B cell (primary cell): ENCODE measurements at places on chromosomes 5 and 9. TPM values are rescaled to one million over a fixed set of nuclear protein-coding genes. Genes with fewer than 3 reads are reported as not detected.

DNA sequence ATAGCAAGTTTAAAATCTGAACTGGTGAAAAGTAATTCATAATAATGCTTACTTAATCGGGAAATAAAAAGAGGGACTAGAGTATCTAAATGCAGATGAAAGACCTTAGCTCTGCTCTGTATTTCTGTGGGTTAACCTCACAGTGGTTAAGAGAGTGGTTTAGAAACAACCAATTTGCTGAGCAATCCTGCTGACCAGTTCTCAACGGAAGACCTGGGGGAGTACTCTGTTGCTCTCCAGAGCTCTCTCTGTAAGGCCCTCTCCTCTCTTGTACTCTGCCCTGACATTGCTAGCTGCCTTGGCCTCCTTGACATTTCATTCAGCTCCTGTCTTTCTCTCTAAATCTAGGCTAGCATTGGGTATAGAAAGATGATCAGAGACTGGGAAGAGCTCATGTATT lies 1186.6 kb upstream of the SEMA6A start:
- no peak overlapping the region for H3K4me3 ChIP-seq
- DNase-seq = no peak
- no peak overlapping the region for H3K27ac ChIP-seq
- H3K4me1 ChIP-seq = no peaks in the 10 kb centered on the region

DNA sequence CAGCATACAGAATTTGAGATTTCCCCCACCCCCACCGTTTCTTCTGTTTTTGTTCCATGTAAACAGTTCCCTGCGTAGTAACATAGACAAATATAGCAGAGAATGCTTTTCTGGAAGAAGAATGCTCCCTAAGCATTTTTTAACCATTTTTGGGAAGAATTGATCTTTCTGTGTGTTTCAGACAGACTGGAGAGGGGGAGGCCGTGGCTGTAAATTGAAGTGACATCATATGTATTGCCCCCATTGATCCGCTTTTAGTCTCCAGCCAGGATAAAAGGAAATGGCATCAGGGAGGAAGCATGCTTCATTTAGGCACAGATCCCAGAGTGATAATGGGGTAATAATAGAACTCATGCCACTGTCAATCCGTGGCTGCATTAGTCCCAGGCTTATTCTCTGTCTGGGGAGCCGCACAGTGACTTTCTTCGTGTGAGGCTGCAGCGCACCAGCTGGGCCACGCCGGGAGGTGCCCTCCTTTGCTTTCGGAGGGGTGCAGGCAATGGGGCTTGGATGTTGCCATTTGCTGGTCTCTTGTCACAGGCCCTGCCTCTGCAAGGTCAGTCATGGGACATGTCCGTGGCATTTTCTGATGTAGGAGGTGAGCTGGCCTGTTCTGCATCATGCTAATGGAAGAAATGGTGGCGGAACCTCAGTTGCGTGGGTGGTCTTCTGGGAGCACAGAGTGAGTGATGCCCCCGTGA lies 261.5 kb downstream of the FANCC start:
- H3K27ac ChIP-seq = no peak overlapping the region
- H3K4me3 ChIP-seq = no peak overlapping the region
- no peaks in the 10 kb centered on the region for H3K27me3 ChIP-seq
- DNase-seq = no peak
- no peaks in the 10 kb centered on the region for H3K4me1 ChIP-seq
- H3K36me3 ChIP-seq = no peaks in the 10 kb centered on the region

DNA sequence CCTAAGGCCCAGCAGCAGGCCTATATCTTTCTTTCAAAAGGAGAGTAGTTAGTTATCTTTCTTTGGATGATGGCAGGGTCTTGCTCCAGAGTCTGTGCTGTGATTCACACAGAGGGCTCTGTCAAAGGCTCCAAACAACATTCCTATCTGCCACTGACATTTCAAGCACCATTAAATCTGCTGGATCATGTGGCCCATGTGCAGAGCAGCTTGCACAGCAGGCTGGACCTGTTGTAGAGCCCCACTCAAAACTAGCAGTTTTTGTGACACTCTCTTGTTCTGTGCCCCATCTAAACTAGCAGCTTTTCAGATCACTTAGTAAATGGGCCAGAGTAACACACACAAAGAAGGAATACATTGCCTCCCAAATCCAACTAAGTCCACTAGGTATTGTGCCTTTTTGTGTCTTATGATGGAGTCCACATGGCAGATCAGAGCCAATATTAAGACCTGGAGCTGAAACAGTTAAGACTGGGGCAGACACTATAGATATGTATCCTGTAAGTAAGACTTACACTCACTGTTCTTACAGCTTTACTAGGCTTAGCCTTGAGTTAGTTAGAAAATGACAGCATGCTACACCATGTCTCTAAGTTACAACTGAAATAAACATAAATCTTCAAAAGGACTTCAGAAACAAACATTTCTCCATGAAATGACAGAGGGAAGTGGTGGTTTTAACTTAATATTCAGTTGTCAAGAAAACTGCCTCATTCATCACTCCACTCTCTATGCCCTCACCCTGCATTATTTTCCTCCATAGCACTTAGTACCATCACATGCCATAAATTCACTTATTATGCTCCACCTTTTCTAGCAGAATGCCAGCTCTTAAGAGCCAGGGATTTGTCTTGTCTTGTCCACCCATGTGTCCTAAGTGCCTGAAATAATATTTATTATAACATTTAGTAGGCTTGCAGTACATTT lies 400.9 kb downstream of the RAB3C start:
- H3K27me3 ChIP-seq = no peaks in the 10 kb centered on the region
- no peaks in the 10 kb centered on the region for H3K4me1 ChIP-seq
- DNase-seq = no peak
- H3K27ac ChIP-seq = no peak overlapping the region
- peaks cover 2% of the 10 kb centered on the region for H3K36me3 ChIP-seq

DNA sequence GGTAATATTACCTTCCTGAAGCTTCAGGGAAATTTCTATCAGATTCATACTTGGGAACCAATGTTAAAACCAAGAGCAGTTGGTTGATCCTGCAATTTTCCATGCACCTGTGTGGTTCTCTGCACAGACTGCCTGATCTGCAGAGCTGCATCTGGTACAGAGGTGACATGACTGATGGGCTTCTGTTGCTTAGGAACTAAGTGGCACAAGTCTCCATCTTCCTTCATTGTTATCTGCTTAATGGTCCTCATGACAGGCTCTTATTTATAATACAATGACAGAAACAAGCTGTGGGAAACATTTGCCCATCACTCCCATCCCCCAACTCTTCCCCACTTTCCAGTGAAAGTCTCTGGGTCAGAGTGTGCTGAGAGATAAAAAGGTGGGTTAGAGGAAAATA lies 799.1 kb downstream of the TAF11L14 start:
- no peaks in the 10 kb centered on the region for H3K27me3 ChIP-seq
- no peak overlapping the region for H3K4me3 ChIP-seq
- H3K4me1 ChIP-seq = no peaks in the 10 kb centered on the region
- H3K36me3 ChIP-seq = no peaks in the 10 kb centered on the region

GRCh38 chr5:33230467-33231078 lies 210.2 kb upstream of the TARS1 start:
- no peak overlapping the region for H3K27ac ChIP-seq
- H3K4me1 ChIP-seq = peaks cover 5% of the 10 kb centered on the region
- no peak for DNase-seq
- no peaks in the 10 kb centered on the region for H3K36me3 ChIP-seq
- no peak overlapping the region for H3K4me3 ChIP-seq

DNA sequence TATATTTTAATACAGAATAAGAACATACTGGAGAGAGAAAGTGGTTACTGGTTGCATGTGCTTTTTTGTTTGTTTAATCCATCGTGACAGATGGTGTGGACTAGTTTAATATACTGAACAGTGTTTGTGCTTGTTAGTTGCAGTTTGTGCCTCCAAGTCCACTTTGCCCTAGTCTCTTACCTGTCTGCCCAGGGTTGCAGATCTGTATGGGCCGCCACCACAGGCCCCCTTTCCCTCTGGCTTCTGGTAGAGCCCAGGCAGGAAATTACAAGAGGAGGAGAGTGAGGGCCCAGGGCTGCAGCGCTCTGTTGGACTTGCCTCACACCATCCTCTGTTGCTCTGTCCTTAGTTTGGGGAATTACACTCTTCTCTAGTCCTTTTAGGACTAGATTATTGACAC lies 166.4 kb downstream of the KDM4C start:
- no peak overlapping the region for H3K27ac ChIP-seq
- DNase-seq = no peak
- no peaks in the 10 kb centered on the region for H3K27me3 ChIP-seq
- no peak overlapping the region for H3K4me3 ChIP-seq
- peaks cover 34% of the 10 kb centered on the region for H3K36me3 ChIP-seq

GRCh38 chr5:163496286-163496685 lies 9.1 kb upstream of the MAT2B start:
- DNase-seq = no peak
- H3K27me3 ChIP-seq = no peaks in the 10 kb centered on the region
- no peak overlapping the region for H3K27ac ChIP-seq
- H3K36me3 ChIP-seq = no peaks in the 10 kb centered on the region
- H3K4me1 ChIP-seq = no peaks in the 10 kb centered on the region
- no peak overlapping the region for H3K4me3 ChIP-seq

The INSL4 gene
- total RNA-seq = not detected in 2 replicates

DNA sequence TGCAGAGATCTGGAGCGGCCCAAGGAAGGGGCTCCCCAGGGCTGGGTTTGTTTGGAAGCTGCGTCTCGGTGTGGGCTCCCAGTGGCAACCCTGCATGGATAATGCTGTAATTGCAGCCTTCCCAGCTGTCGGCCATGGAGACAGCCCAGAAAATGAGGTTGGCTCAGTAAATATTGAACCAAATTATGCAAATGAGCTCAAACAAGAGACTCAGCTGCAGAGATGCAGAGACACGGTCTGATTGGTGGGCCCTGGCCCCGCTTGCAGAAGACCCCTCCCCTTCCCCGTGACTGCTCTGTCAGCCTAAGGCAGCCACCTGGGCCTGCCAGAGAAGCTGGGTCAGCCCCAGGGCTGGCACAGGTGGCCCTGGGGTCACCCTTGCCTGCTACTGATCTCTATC lies 75.9 kb downstream of the RAD23B start:
- H3K4me3 ChIP-seq = no peak overlapping the region
- no peak for DNase-seq
- no peaks in the 10 kb centered on the region for H3K36me3 ChIP-seq
- H3K4me1 ChIP-seq = no peaks in the 10 kb centered on the region

The PCDHA12 gene
- total RNA-seq = not detected in 2 replicates

The KIF3A gene
- total RNA-seq = 13.6 and 16.0 TPM in 2 replicates

DNA sequence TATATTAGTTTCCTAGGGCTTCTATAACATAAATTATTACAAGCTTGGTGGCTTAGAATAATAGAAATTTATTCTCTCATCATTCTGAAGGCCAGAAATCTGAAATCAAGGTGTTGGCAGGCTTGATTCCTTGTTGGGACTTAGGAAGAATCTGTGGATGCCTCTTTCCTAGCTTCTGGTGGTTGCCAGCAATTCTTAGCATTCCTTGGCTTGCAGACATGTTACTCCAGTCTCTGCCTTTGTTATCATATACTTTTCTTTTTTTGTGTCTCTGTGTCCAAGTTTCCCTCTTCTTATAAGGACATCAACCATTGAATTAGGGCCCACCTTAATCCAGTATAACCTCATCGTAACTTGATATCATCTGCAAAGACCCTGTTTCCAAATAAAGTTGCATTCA lies 31.4 kb downstream of the CTNNA1 start:
- no peaks in the 10 kb centered on the region for H3K27me3 ChIP-seq
- no peak overlapping the region for H3K4me3 ChIP-seq
- H3K4me1 ChIP-seq = no peaks in the 10 kb centered on the region
